Activated B cell treated with CpG ODN at 0.5 μM for 24 hours (primary cell): ENCODE measurements at places on chromosomes 7 and 10. TPM values are rescaled to one million over a fixed set of nuclear protein-coding genes. Genes with fewer than 3 reads are reported as not detected.

DNA sequence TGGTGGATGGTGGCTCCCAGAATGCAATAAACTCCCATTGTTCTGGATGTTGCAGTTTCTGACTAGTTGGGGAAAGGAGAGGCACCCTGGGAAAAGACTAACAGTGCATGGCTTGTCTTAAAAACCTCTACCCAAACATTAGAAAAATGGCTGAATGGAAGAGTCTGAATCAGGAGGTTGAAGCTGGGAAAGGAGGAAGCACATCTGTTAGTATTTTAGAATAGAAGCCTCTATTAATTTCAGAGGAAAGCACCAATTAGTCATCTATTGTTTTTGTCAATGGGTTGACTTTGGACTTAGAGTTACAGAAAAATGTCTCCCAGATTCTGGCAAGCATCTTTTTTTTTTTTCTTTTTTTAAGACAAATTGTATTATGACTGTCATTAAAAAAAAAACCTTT is 56.1 kb upstream of the ELMO1 start:
- no peak for DNase-seq

DNA sequence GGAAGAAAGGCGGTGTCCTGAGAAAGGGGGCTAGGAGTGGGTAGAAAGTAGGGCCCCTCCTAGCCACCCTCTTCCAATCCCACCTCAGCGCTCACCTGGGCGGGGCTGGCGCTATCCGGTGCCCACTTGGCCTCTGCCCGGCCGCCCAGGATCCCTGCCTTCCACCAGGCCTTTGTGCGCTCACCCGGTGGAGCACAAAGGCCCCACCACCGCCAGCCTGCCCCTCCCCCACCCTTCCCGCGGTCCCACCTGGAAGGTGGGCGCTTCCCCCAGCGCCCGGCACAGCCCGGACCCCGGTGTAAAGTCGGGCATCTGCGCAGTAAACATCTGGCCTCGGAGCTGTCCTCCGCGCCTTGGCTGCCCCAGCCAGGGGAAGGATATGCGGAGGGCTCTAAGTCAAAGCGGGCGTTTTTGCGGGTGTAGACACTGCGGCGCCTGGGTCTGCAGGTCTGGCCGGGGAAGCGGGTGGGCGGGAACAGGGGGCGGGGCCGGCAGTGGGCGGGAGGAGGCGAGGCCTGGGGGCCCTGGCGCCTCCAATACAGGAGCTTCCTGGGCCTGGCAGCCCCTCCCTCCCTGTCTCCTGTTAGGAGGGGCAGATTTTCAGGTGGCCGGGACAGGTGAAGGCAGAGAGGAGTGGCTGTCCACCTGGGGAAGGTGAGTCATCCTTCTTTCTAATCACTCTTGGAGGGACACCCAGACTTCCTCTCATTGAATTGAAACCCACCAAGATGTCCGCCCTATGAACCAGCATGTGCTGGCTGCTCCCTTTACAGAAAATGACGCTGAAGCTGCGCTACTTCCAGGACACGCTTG is 49.3 kb downstream of the PNLIPRP2 start:
- DNase-seq: no peak

The CNTNAP2 gene
- total RNA-seq: 0.84 and 1.3 TPM in 2 replicates

DNA sequence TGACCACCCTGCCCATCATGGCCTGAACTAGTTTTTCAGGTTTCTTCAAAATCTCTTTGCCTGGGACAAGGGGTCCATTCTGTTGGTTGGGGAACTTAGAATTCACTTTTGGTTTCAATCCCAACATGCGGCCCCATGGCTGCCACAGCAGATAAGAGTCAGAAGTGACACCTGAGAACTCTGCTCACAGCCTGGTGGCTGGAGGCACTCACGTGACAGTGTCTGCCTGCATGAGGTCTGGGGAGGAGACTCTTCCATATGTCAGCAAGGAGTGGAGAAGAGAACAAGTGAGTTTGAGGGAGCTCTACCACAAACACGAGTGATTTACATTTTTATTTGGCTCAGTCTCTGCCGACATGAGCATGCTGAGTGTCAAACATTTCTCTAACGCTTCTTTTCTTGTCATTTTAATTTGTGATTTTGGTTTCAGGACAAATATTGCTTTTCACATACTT is 370.4 kb downstream of the TNS3 start:
- no peak for DNase-seq

The CALML3 gene
- total RNA-seq: not detected in 2 replicates

The CYP2W1 gene
- not detected in 2 replicates for total RNA-seq

DNA sequence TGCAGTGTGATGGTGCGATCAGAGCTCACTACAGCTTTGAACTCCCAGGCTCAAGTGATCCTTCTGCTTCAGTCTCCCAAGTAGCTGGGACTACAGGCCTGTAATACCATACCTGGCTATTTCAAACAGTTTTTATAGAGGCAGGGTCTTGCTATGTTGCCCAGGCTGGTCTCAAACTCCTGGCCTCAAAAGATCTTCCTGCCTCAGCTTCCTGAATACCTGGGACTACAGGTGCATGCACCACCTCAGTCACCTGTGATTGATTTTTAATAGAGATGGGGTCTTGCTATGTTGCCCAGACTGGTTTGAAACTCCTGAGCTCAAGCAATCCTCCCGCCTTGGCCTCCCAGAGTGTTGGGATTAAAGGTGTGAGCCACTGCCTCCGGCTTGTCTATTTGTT is 26.4 kb upstream of the CCL24 start:
- no peak for DNase-seq

- DNase-seq: no peak
These were observed 151.1 kb downstream of the KCNMA1 start for GRCh38 chr10:77486517-77486916.

- DNase-seq: no peak
These were observed 123.9 kb downstream of the C10orf105 start for GRCh38 chr10:71595649-71596048.

DNA sequence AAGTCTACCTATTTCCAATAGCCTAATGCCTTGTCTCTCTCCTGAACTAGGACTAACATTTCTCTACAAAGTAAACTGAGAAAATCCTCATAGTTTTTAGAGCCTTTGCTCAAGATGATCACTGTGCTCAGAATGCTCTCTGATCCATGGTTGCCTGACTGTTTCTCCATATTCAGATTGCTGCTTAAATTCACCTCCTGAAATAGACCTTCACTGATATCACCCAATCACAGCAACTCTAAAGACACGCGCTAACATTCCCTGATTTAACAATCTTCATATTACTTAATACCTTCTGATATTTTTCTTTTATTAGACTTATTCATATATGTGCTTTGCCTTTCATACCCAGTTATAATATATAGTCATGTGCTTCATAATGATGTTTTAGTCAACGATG is 148.9 kb upstream of the SP4 start:
- DNase-seq: no peak
